ENCODE measurements at places on chromosomes 6 and 20.

DNA sequence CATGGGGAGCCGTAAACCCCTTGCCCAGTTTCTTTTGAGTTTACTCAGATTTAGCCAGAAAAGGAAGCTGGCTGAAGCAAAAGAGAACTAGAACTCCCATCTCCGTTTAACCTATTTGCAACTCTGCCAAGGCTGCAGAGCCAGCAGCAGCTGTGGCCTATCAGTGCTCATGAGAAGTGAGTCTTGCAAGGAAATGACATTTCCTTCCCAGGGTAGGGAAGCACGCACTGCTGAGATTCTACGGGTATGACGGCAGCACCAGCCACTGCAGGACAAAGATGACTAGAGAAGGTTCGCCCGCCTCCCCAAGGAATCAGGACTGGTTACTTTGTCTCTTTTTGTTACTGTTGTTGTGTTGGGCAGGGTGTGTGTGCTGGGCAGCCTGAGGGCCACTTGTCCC, 47.6 kb downstream of the PPP1R3G start:
- no peak for DNase-seq

DNA sequence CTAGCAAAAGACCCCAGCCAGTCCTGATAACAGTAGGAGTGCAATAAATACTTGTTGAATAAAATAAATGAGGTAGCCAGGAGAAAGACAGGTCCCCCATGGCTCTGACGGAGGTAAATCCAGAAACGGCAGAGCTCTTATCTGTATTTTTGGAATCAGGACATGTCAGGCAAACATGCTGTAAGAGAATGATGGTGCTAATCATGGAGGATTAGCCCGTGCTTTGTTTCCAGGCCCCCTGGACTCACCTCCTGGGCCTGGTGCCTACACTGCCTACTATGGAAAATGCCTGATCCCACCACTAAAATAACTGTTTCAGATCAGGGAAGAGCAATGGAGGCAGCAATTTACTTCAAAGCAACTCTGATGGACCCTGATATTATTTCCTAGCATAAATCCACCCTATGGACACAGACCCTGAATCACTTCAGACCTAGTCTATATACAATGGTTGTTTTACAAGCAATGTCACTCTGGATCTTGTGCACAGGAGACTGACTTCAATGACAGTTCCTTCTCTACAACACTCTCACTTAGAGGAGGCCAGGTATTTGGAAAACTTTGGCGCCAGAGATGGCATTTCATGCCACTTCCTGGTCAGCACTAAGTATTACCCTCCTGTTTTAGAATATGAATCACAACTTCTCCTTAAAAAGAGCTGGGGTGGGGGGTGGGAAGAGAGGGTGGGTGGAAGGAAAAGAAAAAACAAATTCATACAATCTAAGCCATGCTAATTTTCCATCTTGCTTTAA, 6.4 kb downstream of the MRPL14 start:
- no peak for DNase-seq

GRCh38 chr20:49785149-49785851, 27.3 kb upstream of the SLC9A8 start:
- DNase-seq, result no peak

DNA sequence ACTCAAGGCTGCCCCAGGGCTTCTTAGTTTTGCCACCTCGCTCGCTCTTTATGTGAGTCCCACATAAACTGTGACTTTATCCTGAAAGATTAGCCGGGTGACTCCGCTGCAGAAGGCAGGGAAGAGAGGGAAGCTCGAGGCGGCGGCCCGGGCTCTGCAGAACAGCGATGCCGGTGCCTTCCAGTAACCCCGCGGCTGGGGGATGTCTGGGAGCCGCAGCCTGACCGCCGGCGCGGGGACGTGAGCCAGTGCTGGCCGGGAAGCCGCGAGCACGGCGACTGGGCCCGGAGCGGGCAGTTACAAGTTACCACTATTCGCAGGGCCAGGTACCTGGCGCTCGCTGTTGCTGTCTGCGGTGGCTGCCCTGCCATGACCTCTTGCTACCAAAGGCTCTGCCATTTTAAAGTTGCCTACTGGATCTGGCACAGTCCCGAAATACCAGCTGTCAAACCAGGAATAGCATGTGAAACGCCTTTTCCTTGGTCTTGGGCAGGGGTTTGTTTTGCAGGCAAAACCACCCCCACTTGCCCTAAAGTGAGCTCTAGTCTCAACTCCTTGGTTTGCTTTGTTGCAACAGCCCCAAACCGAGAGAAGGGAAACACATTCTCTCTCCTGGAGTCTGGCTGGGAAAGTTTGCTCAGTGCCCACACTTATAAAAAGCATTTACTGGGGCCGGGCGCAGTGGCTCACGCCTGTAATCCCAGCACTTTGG, 124.0 kb upstream of the SLC2A12 start:
- no peak for DNase-seq

DNA sequence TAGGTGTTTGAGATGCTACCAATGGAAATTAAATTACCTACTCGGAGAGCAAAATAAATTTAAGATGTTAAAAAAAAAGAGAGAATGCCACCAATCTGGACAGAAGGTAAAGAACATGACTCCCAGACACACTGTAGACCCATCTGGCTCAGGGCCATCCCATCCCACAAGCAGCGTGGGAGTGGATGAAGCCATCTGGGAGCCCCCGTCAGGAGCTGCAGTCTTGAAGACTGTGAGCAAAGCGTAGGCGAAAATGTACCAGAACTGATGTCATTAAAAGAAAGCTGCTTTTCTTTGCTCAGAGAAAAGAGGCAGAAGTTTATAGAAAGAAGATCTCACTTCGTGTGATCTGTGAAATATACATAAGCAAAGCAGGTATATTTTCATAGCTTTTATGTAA, 815.7 kb downstream of the QKI start:
- no peak for DNase-seq

GRCh38 chr6:36340618-36341454, 4.1 kb upstream of the BNIP5 start:
- peak; percentile 59 for DNase-seq

GRCh38 chr6:135114355-135115145, 59.9 kb upstream of the HBS1L start:
- no peak for DNase-seq

DNA sequence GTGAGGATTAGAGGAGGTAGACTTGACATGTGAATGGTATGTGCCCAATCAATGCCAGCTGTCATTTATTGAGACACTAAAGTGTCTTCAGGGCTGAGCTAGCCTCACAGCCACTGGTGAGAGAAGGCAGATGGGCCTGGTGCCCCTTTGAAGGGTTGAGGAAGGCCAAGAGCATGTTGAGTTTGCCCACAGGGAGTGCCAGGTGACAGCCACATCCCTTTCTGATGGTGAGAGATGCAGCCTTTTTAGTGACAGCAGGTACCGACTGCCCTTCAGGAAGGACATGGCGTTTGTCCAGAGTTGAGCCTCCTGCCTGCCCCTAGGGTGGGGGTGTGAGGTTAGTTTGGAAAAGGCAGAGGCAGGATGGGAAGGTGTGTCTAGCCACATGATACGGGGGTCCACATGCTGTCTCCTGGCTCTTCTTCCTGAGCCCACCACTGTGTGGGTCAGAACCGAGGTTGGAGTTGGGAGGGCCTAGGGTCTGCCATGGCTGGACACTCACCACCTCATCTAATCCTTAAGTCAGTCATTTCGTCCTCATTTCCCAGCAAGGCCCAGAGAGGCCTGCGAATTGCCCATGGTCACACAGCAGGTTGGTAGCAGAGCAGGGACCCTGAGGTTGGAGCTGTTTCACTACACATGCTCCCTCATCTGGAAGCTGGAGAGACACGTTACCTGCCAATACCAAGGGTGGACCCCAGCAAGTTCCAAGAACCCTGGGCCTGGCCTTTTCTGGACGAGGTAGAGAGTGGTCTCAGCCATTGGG, 32.5 kb downstream of the SPDEF start:
- DNase-seq, result no peak

DNA sequence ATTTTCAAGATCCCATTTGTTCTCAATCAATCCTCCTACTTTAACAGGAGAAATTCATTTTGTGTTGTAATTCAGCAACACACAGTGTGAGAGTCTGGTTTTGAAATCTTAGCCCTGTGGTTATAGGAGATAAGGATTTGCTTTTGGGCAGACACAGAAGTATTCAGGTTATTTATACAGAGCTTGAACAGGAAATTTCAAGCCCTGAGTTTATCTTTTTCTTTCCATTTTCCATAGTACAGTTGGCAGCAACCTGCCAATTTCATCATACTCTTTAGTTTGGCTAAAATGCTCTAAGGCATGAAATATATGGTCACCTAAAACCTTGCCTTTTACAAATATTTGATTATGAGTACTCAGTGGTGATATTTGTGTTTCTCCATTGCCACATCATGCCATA, 41.4 kb downstream of the PKIB start:
- DNase-seq, result no peak

DNA sequence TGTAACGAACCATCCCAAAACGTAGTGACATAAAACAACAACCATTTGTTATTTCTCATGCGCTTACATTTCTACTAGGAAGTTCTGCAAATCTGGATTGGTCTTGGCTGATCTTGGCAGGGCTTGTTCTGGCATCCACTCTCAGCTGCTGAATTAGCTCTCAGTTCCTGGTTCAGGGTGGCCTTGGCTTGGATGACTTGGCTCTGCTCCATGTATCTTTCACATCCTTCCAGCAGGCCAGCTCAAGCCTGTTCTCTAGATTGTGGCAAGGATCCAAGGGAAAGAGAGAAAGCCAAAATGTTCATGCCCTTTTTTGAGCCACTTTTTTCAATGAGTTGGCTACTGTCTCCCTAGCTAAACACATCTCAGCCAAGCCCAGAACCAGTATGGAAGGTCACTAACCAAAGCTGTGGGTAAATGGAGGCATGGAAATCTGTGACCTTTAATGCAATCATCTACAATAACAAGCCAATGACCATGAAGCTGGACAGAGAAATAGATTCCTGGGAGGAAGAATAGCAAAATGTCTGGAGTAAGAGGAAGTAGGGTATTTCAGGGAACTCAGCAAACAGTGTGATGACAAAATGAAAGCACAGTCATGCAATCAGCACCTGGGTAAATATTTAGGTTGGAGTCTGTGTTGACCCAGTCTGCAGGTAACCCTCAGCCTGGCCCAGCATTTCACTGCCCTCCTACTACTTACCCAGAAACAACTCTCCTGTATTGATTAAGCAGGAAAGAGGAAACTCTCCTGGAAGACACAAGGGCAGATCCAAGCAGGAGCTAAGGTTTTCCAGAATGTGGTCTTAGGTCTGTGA, 32.7 kb upstream of the SNAP25 start:
- no peak for DNase-seq

- no peak for DNase-seq
Measured at GRCh38 chr20:57725636-57726035, 15.8 kb upstream of the PMEPA1 start.

DNA sequence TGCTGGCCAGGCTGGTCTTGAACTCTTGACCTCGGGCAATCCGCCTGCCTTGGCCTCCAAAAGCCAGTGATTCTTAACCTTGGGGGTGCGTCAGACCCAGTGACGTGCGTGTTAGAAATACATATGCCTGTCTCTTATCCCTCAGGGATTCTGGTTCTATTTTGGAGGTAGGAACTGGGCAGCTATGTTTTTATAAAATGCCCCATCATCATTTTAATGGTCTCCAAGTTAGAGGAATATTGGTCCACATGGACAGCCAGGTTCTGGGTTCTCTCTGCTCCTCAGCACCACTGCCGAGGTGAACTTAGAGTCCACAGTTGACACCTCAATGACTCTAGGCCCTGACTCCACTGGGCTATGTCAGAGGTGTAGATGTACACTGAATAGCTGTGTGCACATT, 352.7 kb downstream of the SMOC2 start:
- no peak for DNase-seq

- DNase-seq, result no peak
Measured at GRCh38 chr6:153312634-153313033, 181.6 kb upstream of the RGS17 start.

DNA sequence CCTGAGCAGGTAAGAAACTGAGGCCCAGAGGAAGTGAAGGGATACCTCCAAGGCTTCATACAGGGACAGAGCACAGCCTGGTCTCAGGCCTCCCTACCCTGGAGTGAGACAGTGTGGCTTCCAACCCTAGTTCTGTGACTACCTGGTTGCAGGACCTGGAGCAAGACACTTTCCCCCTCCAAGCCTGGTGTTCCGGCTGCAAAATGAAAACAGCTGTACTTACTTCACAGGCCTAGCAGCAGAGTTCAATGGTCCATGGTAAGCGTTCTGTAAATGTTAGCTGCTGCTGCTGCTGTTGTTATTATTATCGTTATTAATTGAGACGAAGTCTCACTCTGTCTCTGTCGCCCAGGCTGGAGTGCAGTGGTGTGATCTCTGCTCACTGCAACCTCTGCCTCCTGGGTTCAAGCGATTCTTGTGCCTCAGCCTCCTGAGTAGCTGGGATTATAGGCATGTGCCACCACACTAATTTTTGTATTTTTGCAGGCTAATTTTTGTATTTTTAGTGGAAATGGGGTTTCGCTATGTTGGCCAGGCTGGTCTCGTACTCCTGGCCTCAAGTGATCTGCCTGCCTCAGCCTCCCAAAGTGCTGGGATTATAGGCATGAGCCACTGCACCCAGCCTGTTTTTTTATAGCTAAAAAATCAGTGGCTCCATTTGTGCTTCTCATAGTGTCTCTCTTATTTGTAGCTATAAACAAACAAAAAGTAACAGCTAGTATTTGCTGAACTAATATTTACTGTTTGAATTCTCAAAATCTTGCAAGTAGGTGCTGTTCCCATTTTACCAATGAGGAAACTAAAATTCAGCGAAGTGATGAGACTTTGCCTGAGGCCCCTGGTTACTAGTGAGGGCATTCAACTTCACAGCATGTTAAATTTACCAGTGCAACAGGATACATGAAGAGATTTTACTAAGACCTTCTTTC, 41.9 kb downstream of the COX4I2 start:
- DNase-seq, result no peak

- no peak for DNase-seq
Measured at GRCh38 chr6:7138921-7139358, 31.2 kb downstream of the RREB1 start.

GRCh38 chr20:61311656-61312387, 59.8 kb downstream of the CDH4 start:
- no peak for DNase-seq

DNA sequence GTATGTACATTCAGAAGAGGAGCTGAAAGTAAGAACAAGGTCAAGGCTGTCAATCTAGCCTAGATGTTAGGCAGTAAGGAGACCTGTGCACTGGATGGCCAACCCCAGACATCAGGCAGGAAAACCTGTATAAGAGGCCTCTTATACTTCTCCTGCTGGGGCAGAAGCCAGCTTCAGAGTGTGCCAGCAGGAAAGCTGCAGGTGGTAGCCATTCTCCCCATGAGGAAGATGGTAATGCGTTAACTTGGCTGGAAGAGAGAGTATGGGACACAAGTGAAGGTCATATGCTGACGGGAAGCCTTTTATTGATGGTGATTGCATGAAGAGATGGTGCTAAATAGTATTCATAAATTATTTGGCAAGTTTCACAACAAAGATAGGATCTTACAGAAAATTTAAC, 20.6 kb downstream of the NHLRC1 start:
- DNase-seq, result no peak

DNA sequence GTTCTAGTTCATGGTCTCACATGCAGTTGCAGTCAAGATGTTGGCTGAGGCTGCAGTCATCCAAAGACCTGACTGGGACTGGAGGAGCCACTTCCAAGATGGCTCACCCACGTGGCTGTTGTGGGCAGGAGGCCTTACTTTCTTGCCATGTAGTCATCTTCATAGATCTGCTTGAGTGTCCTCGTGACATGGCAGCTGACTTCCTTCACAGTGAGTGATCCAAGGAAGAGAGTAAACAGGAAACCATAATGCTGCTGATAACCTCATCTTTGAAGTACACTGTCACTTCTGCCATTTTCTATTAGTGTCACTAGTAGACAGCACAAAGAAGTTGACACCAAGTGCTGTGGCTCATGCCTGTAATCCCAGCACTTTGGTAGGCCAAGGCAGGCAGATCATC, 40.1 kb upstream of the AKIRIN2 start:
- DNase-seq, result no peak
